NCI-H460 (cell line): ENCODE measurements at places on chromosomes 16 and 17. TPM values are rescaled to one million over a fixed set of nuclear protein-coding genes. Genes with fewer than 3 reads are reported as not detected.

Gene VPS9D1
- total RNA-seq = 5.7 and 6.3 TPM in 2 replicates

DNA sequence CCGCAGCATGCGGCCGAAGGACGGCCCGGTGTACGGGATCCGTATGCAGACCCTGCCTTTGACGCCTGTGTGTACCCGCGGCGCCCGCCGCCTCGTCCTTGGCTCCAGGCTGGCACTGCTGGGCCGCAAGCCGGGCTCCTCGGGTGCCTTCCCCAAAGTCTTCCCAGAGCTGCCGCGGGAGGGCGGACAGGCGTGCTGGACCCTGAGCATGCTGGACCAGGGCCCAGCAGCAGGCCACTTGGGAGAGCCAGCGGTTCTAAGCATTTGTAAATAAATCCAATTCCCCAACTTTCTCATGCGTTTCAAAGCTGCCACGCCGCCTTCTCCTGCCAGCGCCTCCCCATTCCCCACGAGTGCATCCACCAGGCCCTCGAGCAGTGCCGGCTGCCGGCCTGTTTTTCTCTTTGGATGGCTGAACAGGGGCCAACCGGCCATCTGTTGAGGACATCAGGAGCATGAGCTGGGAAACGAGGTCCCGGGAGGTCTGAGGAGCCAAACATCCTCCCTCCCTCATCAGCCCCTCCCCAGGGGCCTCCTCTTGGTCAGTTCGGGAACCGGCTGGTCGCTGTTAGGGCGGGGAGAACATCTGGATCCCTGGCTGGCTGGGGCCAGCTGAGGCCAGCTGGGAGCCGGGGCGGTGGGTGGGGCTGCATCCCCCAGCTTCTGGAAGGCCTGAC lies 20.5 kb upstream of the PABPN1L start:
- no peak for DNase-seq

Gene IGF2BP1
- total RNA-seq = 0.09 and 0.15 TPM in 2 replicates

Gene TRAF4
- total RNA-seq = 79.4 and 83.4 TPM in 2 replicates

DNA sequence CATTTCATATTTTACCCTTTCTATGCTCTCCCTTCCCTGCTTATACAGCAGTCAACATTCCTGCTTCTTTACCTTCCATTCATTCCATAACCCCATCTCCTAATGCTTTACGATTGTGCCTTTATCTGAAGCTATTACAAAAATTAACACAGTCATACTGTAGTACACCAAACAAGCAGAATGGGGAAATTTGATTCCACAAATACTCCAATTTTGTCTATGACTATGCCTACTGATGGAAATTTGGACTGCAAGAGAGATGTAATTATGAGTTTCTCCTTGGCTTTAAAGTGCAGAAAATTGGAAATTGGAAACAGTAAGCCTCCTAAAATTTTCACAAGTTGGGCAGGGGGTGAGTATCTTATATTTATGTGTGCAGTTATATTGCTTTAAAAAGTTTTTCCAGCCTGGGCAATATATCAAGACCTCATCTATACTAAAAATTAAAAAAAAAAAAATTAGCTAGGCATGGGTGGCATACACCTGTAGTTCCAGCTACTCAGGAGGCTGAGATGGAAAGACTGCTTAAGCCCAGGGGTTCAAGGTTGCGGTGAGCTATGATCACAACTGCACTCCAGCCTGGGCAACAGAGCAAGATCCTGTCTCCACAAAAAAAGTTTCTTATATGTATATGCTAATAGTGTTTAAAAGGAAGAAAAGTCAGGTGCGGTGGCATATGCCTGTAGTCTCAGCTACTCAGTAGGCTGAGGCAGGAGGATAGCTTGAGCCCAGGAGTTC lies 3.0 kb downstream of the APPBP2 start:
- no peak for DNase-seq

DNA sequence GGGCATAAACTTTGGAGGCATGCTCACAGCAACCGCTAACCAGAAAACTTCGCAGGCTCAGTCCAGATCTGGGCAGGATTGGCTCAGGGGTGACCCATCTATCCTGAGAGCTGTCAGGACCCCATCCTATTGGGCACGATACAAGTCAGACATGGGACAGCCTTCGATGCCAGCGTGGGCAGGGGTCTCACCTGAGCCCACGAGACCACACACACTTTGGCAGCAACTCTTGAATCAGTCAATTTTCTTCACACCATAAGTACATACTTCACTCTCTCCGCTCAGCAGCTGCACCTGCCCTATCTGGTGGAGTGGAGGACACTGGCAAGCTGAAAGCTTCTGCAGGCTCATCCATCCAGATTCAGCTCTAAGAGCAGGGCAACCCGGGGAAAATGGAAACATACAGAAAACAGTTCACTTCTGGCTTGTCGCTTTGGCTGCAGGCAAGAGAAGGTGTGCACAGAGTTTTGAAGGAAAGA lies 48.3 kb downstream of the ZFHX3 start:
- no peak for DNase-seq

- peak; percentile 18 for DNase-seq
These were observed 11.8 kb upstream of the MLYCD start for GRCh38 chr16:83887080-83887479.

DNA sequence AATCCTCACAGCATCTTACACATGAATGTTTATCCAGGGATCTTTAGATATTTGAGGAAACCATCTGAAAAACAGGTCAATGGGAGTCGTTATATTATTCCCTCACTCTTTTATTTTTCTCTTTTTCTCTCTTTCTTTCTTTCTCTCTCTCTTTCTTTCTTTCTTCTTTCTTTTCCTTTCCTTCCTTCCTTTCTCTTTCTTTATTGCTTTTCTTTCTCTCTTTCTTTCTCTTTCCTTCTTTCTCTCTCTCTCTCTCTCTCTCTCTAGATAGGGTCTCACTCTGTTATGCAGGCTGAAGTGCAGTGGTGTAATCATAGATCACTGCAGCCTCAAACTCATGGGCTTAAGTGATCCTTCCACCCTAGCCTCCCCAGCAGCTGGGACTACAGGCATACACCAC lies 20.3 kb upstream of the OR4D1 start:
- DNase-seq = no peak

DNA sequence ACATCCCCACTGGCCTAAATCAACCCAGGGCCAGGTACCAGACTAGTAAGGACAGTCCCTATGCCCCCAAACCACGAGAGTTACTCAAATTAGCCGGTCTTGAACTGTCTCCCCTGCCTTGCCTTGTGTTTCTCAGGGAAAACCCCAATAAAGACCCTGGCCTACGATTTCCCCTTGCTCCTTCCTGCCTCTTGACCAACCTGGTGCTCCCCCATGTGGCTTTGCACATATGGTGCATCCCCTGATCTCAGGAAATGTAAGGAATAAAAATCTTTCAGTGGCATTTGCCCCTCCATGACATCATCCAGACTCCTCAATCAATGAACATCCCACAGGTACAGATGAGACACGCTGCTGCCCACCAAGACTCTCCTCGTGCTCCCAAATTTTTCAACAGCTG lies 87.9 kb downstream of the ZNF18 start:
- no peak for DNase-seq

Gene ENPP7
- not detected in 2 replicates for total RNA-seq

GRCh38 chr17:56150649-56151048 lies 2.6 kb upstream of the ANKFN1 start:
- DNase-seq = no peak

DNA sequence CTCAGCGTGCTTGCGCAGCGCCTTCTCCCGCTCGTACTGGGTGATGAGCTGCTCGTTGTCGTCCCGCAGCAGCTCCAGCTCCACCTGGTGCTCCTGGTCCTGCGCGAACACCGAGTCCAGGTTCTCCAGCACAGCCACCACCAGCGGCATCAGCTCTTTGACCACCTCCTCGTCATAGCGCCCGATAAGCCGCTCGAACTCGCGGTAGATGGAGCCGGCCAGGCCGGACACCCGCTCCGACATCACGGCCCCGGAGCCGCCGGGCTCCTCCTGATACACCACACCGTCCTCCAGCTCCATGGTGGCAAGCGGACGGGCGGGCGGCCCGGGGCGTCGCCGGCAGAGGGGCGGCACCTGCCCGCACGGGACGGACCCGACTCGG lies 320 bp downstream of the SPAG9 start:
- no peak for DNase-seq

DNA sequence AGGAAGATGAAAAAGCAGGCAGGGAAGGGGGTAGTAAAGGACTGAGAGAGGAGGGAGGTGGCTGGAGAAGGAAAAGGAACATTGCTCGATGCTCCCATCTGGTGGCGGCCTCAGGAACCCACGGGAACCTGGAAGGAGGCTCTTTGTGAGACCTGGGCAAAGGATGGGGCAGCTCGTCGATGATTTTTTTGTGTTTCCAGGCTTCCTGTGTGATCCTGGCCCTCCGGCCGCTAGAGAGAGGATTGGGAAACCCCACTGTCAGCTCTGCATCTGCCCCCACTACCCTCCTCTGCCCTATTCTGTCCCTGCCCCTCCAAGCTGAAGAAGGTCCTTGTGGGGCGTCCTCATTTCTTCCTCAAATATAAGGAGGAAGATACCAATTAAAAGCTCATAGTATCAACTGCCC lies 6.6 kb downstream of the WFIKKN2 start:
- peak; percentile 70 for DNase-seq

Gene BBS2
- total RNA-seq = 67.3 and 75.3 TPM in 2 replicates

GRCh38 chr17:69692171-69692570 lies 277.7 kb downstream of the MAP2K6 start:
- no peak for DNase-seq

- no peak for DNase-seq
These were observed 496.9 kb upstream of the C16orf82 start for GRCh38 chr16:26569793-26570192.

- no peak for DNase-seq
These were observed 2.1 kb downstream of the CD300LG start for GRCh38 chr17:43849116-43849515.

DNA sequence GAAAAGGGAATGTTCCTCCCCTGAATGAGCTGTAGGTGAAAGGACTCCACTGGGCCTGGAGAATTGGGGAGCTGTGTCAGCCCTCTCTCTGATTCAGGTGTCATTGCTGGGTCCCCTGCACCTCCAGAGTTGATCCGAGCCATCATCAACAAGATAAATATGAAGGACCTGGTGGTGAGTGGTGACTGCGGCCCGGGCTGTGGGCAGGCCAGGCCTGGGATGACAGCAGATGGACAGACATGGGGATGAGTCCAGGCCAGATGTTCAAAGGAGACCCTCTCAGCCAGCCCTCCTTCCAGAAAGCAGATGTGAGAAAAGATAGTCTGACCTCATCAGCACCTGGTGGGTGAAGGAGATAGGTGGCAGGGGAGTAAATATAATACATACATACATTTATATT lies 4.6 kb downstream of the CHAD start:
- no peak for DNase-seq

DNA sequence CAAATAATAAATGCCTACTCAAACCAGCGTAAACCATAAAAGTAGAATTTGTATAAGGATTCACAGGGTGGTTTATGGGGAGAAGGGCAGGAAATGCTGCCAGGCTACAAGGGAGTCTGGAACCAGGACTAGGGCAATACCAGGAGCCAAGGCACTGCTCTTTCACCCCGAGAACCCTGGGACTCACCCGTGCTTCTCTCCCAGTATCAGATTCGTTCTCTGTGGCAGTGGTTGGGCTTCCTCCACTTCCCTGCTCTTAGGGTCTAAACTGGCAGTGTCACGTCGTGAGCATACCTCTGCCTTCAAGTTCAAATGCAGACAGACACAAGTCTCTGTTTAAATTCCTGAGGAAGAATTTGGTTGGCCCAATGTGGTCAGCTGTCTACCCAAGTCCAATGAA lies 49.3 kb downstream of the PRKCA start:
- DNase-seq = no peak

DNA sequence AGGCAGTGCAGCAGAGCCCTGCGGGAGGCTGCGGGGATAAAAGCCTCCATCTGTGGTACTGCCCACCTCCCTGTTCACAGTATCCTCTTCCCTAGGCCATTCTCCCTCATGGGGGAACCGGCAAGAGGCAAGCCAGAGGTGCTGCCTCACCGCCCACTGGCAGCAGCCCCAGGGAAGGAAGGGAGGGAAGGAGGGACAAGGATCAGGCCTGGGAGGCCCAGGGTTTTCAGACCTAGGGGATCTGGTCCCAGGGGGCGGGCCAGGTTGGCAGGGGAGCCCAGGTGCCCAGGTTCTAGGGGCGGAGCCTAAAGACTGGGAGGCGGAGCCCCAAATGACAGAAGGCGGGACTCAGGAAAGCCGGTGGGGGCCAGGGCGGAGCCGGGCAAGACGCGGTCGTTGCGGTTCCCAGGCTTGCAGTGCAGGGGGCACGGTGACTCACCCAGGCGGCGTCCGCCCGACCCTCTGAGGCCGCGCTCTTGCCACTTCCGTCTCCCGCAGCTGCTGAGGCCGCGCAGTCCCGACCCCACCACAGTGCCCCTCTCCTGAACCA lies 3.0 kb upstream of the MTMR4 start:
- no peak for DNase-seq

DNA sequence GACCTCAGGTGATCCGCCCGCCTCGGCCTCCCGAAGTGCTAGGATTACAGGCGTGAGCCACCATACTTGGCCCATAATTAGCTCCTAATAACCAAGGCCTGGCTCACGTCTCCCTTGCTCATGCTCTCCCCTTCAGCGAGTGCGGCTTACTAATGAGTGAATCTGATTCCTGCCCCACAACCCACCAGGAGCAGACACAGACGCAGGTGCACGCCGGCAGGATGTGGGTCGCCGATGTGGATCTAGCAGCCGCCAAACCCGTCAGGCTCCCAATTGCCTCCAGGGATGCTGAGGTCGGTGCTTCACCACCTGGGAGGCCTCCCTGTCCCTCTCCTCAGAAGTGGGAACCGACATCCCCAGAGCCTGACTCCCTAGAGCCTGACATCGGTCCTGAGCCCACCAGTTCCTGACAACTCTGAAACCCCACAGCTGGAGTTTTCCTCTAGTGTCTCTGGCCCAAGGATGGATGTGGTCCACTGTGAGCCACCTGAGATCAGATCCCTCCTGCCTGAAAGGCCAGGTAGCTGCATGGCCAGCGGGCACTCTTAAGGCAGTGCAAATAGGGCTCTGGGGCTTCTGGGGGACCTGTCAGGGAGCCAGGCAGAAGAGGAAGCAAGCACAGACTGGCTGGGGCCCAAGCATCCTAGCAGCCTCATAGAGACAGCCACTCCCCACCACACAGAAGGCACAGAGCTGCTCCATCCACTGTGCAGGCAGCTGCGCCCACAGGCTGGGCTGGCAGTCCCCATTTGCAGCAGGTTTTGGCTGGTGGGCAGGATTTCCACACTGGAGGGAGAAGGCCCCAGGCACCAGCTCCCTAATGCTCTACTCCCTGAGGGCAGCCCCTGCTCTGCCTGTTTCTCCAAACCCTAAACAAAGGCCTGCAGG lies 10.8 kb downstream of the EXOC7 start:
- DNase-seq = no peak

DNA sequence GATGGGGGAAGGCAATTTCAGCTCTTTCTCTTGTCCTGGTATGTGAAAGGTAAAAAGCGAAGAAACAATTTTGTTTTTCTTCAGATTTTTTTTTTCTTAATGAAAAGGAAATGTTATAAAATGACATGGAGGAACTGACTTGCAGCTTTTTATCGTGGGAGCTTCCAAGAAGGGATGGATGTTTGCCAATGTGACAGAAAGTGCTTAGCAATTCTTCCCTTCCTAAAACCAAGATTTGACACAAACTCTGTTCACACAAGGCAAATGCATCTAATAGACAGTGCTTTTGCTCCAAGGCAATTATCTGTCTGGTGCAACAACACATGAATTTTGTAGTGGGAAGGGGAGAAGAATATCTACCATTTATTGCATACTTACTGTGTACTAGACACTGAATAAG lies 988.5 kb downstream of the CDH11 start:
- DNase-seq = no peak

- DNase-seq = no peak
These were observed 277.4 kb upstream of the XYLT1 start for GRCh38 chr16:17748044-17748719.
